Thoracic aorta (tissue), 2 donors: ENCODE measurements at places on chromosomes 12 and 14. TPM values are rescaled to one million over a fixed set of nuclear protein-coding genes. Genes with fewer than 3 reads are reported as not detected.

DNA sequence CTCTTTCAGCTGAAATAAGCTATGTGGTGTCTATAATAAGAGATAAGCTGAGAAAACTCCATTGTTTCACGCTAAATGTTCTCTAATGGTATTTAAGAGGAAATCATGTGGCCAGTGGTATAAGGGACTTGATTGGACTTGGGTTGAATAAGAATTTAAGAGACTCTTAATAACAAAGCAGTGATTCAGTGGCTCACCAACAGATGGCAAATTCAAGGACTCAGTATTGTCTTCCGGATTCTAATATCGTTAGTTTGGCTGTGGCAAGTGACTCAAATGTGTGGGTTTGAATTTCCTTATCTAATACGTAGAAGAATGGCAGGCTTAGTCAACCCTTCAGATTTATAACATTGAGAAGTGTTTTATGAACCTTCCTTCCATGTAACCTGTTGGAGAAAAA is 49.1 kb upstream of the KCNH3 start:
- no peaks in the 10 kb centered on the region for H3K4me1 ChIP-seq
- H3K4me3 ChIP-seq = no peak overlapping the region
- H3K27me3 ChIP-seq = no peaks in the 10 kb centered on the region
- no peak overlapping the region for H3K27ac ChIP-seq
- no peaks in the 10 kb centered on the region for H3K36me3 ChIP-seq

The SLC2A13 gene
- total RNA-seq = 14.5 TPM

The CYP27B1 gene
- 0.81 TPM for total RNA-seq

- H3K27ac ChIP-seq = no peak overlapping the region
- no peaks in the 10 kb centered on the region for H3K27me3 ChIP-seq
- H3K36me3 ChIP-seq = no peaks in the 10 kb centered on the region
Observed at GRCh38 chr14:96065661-96066459, 26.7 kb downstream of the C14orf132 start.

GRCh38 chr12:85448548-85449139 is 168.6 kb downstream of the ALX1 start:
- no peaks in the 10 kb centered on the region for H3K27me3 ChIP-seq
- DNase-seq = no peak
- H3K4me3 ChIP-seq = no peak overlapping the region
- no peak overlapping the region for H3K27ac ChIP-seq

- no peak overlapping the region for H3K4me3 ChIP-seq
- peaks cover 11% of the 10 kb centered on the region for H3K27me3 ChIP-seq
- no peaks in the 10 kb centered on the region for H3K4me1 ChIP-seq
- DNase-seq = no peak
- no peaks in the 10 kb centered on the region for H3K36me3 ChIP-seq
Observed at GRCh38 chr14:100677554-100678468, 48.9 kb upstream of the DLK1 start.

The CLECL1 gene
- 1.9 TPM for total RNA-seq

DNA sequence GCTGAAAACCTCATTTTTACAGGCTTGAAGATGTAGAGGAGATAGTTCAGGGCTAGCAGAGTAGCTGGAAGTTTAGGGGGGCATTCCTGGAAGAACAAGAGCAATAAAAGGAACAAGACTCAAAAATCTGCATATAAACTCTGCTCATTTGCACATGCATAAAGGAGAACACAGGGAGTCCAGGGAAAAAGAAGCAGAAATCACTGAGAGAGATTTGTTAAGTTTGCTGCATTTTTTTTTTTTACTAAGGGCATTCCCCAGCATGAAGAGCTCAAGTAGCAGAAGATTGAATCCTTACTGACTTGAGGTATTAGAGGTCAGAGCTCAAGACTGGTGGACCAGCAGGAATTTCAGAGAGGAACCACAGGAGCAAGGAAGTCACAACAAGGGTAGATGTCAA is 28.2 kb upstream of the BCL11B start:
- DNase-seq = no peak
- no peak overlapping the region for H3K27ac ChIP-seq
- H3K4me3 ChIP-seq = no peak overlapping the region
- H3K36me3 ChIP-seq = no peaks in the 10 kb centered on the region

DNA sequence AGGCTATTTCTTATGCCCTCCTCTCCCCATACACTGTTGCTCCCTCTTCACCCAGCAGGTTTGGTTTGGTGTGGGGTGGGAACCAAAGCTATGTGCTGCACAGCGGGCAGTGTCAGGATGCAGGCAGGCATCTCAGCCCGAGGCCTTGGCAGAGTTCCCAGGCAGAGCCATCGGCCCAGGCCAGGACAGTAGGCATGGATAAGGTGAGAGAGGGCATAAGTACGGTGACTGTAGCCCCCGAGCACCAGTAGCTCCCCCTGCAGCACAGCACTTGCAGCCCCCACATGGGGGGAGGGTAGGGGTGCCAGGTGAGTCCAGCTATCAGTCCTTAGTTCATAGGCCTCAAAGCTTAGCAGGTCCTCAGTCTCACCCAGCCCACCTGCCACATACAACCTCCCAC is 7.2 kb downstream of the KLHL33 start:
- no peak overlapping the region for H3K27ac ChIP-seq
- H3K27me3 ChIP-seq = no peaks in the 10 kb centered on the region
- H3K4me3 ChIP-seq = no peak overlapping the region
- DNase-seq = no peak
- H3K4me1 ChIP-seq = no peaks in the 10 kb centered on the region
